ENCODE measurements at places on chromosomes 7 and 10.

GRCh38 chr7:17932770-17933169 lies 7.5 kb downstream of the SNX13 start:
- no peaks in the 10 kb centered on the region for H3K36me3 ChIP-seq
- H3K4me1 ChIP-seq, result peaks cover 3% of the 10 kb centered on the region
- no peak overlapping the region for H3K4me3 ChIP-seq
- DNase-seq, result no peak

GRCh38 chr7:76191783-76192240 lies 9.9 kb upstream of the SRRM3 start:
- no peak for DNase-seq
- no peak overlapping the region for H3K27ac ChIP-seq
- no peak overlapping the region for H3K4me3 ChIP-seq
- no peaks in the 10 kb centered on the region for H3K36me3 ChIP-seq

GRCh38 chr7:137886746-137887145 lies 40.0 kb upstream of the DGKI start:
- H3K27ac ChIP-seq, result no peak overlapping the region
- H3K4me1 ChIP-seq, result no peaks in the 10 kb centered on the region
- no peaks in the 10 kb centered on the region for H3K27me3 ChIP-seq
- no peaks in the 10 kb centered on the region for H3K36me3 ChIP-seq
- DNase-seq, result no peak

- no peak overlapping the region for H3K4me3 ChIP-seq
- H3K4me1 ChIP-seq, result no peaks in the 10 kb centered on the region
- DNase-seq, result no peak
- no peak overlapping the region for H3K27ac ChIP-seq
Observed at GRCh38 chr7:70545214-70545613, 586.7 kb upstream of the GALNT17 start.

DNA sequence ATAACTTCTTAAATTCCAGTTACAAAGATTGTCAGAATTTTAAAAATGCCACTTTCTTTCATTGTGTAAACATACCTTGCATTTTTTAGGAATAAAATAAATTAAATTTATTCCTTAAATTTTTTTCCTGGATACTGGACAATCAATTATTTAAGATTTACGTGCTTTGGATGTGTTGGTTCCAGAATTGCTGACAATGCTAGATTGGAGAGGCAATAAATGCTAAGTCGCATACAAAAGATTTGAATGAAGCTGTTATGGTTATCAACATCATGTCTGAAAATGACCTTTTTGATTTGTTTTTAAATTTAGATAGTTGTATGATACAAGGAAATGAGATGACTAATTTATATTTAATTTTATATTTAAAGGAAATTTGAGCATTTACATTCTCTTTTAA lies 89.2 kb upstream of the SEMA3A start:
- no peaks in the 10 kb centered on the region for H3K27me3 ChIP-seq
- no peaks in the 10 kb centered on the region for H3K4me1 ChIP-seq

DNA sequence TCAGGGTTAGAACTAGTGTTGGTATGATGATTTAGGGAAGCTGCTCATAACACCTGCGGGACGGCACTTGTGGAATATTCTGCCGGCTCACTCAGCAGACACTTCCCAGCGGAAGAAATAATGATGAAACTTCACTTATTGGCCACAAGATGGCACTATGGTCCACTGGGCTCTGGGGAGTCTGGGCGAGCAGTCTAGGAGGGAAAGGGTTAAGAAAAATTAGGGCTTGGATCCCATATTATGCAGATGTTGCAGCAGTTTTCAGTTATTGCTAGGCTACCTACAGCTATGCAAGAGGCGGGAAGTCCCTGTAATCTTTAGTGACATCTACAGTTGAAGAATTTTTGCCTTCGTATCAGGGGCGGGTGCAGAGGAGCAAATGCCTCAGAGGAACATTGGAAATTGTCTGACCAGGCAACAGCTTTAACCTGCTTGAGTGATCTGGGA lies 238.7 kb upstream of the PRSS58 start:
- no peak for DNase-seq
- no peaks in the 10 kb centered on the region for H3K4me1 ChIP-seq
- H3K36me3 ChIP-seq, result no peaks in the 10 kb centered on the region
- no peak overlapping the region for H3K4me3 ChIP-seq
- no peak overlapping the region for H3K27ac ChIP-seq

DNA sequence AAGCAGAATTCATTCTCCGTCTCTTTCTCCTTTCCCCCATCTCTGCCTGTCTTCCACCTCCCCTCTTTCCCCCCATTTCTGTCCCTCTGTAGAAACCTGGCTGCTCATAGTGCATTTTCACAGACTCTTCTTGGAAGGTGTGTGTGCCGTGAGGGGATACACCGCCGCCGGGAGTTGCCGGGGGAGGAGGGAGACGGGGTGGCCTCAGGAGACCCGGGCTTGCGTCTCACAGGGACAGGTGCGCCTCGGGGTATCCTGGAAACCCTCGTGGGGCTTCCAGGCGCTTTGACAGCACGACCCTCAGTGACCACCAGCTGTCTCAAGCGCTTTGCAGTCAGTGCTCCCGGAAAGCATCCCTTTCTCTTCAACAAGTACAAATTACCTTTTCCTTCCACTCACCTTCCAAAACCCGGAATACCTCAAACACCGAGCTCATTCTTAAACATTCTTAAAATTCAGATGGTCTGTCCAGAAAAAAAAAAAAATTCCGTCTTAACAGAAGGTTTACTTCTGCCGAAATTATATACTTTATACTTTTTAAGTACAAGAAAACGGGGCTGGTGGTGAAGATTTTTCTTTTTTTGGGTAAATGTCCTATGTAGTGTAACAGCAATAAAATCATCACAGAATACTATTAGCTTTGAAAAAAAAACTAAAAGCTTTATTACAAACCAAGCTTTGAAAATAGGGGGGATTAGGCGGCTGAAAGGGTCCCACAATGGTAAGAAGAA lies 8.2 kb downstream of the EMX2 start:
- no peaks in the 10 kb centered on the region for H3K4me1 ChIP-seq
- H3K36me3 ChIP-seq, result no peaks in the 10 kb centered on the region
- H3K4me3 ChIP-seq, result no peak overlapping the region
- DNase-seq, result no peak

GRCh38 chr7:26891400-26892350 lies 27.3 kb upstream of the SKAP2 start:
- peaks cover 12% of the 10 kb centered on the region for H3K27me3 ChIP-seq
- no peak overlapping the region for H3K27ac ChIP-seq
- no peak overlapping the region for H3K4me3 ChIP-seq
- DNase-seq, result no peak
- H3K4me1 ChIP-seq, result no peaks in the 10 kb centered on the region
- no peaks in the 10 kb centered on the region for H3K36me3 ChIP-seq

DNA sequence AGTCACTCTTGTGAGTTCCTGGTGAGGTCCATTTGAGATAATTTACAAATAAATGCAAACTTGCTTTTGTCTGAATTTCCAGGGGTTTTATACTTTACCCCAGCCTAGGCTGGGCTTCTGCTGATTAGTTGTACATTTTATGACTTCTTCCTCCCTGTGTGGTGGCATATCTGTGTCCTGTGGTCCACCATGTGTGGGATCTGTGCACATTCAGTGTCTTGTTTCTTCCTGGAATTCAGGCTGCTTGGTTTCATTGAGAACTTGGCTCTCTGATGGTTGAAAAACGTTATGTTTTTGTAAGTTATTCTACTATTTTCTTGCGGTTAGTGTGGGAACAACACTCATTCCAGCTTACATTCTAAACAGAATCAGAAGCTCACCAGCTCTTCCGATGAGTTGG lies 523.4 kb upstream of the PFKP start:
- no peak overlapping the region for H3K27ac ChIP-seq
- H3K4me1 ChIP-seq, result no peaks in the 10 kb centered on the region
- no peak for DNase-seq
- no peak overlapping the region for H3K4me3 ChIP-seq

GRCh38 chr10:29204070-29204800 lies 84.6 kb upstream of the LYZL1 start:
- DNase-seq, result no peak
- H3K4me3 ChIP-seq, result no peak overlapping the region
- H3K4me1 ChIP-seq, result no peaks in the 10 kb centered on the region
- H3K27ac ChIP-seq, result no peak overlapping the region

GRCh38 chr10:30178356-30178964 lies 119.1 kb upstream of the JCAD start:
- H3K4me1 ChIP-seq, result peaks cover 10% of the 10 kb centered on the region
- DNase-seq, result no peak
- H3K4me3 ChIP-seq, result no peak overlapping the region

- H3K4me1 ChIP-seq, result peaks cover 12% of the 10 kb centered on the region
- peaks cover 5% of the 10 kb centered on the region for H3K36me3 ChIP-seq
- DNase-seq, result no peak
- H3K27ac ChIP-seq, result no peak overlapping the region
Observed at GRCh38 chr7:151590850-151591771, 71.4 kb upstream of the RHEB start.

DNA sequence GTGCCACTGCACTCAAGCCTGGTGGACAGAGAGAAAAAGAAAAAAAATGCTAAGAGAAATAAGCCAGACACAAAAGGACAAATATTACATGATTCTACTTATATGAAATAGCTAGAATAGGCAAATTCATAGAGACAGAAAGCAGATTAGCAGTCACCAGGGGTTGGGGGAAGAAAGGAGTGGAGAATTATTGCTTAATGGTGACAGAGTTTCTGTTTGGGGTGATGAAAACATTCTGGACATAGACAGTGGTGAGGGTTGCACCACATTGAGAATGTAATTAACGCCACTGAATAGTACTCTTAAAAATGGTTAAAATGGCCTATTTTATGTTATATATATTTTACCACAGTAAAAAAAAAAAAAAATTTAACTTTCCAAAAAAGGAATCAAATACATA lies 6.4 kb upstream of the NT5C2 start:
- peaks cover 24% of the 10 kb centered on the region for H3K4me1 ChIP-seq
- no peak overlapping the region for H3K4me3 ChIP-seq
- no peaks in the 10 kb centered on the region for H3K36me3 ChIP-seq
- H3K27ac ChIP-seq, result no peak overlapping the region

- peaks cover under 1% of the 10 kb centered on the region for H3K27me3 ChIP-seq
- H3K4me1 ChIP-seq, result no peaks in the 10 kb centered on the region
- no peaks in the 10 kb centered on the region for H3K36me3 ChIP-seq
- no peak overlapping the region for H3K4me3 ChIP-seq
- no peak for DNase-seq
Observed at GRCh38 chr7:26912933-26913536, 48.6 kb upstream of the SKAP2 start.

Data from Panc1 (cell line).